Activated CD4-positive, alpha-beta T cell treated with anti-CD3 and anti-CD28 coated beads for 4 hours (primary cell): ENCODE measurements at places on chromosomes 12 and 14.

DNA sequence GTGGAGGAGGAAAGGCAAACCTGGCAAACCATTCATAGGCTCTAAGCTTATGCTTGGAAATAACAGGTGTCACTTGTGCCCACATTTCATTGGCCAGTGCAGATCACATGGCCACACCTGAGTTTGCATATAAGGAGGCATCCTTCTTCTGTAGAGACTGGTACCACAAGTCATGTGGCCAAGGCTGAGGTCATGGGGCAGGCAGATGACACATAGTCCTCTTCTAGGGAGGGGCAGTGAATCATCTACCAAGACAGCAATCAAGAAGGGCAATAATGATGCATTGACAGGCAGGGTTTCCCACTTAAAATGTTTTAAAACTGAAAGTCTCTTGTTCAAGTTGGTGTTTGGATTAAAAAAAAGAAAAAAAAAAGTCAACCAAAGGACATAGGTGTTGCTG lies 77.3 kb downstream of the DAAM1 start:
- DNase-seq: peak; percentile 1

DNA sequence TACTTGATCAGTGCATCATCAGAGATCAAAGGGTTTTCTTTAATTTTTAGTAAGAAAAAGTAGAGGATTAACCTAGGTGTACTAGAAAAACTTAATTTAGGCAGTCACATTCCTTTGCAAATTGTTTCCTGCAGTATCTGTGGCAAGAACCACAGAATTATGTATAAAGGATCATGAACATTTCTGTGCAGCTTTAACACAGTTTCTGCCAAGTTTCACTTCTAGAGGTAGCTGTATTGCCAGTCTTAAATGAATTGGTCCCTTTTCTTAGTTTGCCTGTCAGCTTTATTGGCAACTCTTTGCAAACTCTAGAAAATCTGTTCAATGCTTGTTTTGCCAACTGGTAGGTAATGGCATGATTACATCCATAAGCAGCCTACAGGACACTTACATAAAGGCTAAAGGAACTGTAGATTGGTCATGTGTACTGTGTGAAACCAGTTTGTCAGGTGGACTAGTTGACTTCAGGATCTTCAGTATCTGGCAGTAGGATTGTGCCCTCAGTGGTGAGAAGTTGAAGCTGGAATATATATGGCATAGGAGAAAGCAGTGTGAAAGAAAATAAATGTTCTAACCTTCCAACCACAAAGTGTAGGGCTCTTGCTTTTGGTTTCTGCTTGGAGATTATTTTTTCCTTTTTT lies 75.9 kb downstream of the TTLL5 start:
- no peak for DNase-seq

DNA sequence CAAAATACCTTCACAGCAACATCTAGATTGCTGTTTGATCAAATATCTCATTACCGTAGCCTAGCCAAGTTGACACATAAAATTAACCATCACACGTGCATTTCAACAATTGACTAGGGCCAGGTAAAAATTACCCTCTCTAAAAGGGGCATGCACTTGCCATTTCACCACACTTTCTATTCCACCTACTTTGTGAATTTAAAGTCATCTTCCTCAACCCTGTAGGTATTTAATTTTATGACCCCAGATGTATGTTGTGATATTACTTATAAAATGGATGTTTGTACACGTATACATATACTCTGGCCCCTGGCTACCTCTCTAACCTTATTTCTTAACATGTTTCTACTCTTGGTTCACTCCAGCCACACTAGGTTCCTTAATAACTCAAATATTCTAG lies 160.2 kb downstream of the FOXA1 start:
- DNase-seq: no peak

DNA sequence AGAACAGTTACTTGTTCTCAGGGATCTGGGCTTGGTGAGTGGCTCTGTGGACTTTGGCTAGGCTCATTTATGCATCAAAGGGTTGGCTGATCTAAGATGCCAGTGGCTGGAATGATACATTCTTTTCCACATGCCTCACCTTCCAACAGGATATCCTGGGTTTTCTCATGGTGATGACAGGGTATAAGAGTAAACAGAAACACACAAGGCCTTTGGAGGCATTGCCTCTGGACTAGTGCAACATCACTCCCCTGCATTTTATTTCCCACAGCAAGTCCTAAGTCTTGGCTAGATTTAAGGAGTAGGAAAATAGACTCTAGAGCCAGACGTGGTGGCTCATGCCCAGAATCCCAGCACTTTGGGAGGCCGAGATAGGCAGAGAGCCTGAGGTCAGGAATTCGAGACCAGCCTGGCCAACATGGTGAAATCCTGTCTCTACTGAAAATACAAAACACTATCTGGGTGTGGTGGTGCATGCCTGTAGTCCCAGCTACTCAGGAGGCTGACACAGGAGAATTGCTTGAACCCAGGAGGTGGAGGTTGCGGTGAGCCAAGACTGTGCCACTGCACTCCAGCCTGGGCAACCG lies 47.9 kb downstream of the RPH3A start:
- DNase-seq: no peak

DNA sequence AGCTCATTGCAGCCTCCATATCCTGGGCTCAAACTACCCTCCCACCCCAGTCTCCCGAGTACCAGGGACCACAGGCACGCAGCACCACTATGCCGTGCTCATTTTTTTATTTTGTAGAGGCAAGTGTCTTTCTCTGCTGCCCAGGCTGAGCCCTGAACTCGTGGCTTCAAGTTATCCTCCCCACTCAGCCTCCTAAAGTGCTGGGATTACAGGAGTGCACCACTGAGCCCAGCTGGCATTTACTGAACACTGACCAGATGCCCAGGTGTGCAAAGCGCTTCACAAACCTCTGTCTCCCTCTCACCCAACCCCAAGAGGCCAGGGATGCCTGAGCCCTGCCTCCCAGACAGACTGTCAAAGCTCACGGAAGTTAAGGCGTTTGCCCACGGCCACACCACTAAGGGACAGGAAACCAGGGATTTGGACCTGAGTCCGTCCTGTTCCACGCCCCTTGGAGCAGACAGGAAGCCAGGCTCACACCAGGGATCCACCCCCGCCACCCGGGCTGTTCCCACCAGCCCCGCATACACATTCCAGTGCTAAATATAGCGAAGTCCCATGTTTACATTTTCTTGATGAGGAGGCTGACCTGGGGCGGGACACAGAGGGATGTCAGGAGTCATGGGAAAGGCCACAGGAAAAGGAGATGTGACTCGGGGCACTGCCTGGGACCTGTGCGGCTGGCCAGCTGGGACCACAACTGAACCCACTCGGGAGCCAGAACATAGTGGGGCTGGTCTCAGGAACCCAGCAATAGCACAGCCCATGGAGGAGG lies 51.2 kb downstream of the TESC start:
- DNase-seq: no peak

DNA sequence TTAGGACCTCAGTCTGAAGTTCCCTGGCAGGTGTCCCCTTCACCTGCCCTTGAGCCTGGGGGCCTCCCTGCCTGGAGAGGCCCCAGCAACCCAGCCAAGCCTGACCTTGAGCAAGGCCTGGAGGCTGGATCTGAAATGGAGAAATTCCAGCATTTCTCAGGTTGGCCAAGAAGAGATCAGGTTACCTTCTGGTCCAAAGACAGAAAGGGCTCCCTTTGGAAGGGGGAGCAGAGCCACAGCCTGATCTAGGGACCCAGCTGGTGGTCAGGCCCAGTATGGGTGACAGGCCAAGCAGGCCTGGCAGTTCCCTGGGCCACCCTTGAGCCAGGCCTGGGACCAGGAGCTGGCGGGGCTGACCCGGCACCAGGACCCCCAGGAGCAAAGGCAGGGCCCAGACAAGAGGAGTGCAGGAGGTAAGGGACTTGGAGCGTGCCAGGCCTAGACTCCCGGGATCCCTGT lies 82.8 kb downstream of the TNFAIP2 start:
- DNase-seq: no peak

GRCh38 chr12:10101042-10101579 lies 2.3 kb upstream of the CLEC1A start:
- no peak for DNase-seq

DNA sequence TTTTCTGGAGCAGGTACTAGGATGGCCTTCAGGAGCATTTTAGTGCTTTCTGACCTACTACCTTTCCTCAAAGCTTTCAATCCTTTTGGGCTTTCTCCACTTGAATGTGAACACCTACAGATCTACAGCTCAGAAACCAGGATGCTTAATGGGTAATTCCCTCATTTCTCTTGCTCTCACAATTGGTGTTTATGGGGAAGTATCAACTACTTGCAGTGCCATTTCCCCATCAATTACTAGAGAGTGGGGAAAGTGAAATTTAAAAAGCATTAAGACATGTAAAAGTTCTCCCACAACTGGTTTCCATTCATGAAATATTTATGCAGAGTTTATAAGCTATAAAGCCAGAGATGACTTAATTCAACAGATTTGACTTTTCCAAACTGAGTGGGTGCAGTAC lies 2.1 kb upstream of the YY1 start:
- no peak for DNase-seq

GRCh38 chr14:77111021-77111420 lies 13.0 kb downstream of the CIPC start:
- no peak for DNase-seq

DNA sequence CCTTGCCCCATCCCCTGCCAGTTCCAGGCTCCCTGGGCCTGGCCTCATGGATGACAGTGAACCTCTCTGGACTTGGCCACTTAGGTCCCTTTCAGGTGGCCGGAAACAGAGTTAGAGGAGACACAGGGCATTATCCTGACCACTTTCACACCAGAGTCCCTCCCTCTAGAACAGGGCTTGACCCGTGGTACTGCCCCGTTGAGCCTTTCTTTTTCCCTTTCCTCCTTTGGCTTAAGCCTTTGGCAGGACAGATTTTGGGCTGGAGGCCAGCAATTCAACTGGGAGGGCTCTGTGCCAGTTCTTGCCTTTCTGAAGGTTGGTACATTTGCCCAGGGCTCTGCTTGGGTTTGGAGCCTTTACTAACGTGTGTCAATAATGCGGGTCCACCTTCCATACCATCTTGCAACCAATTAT lies 22.8 kb downstream of the TPCN1 start:
- DNase-seq: no peak

DNA sequence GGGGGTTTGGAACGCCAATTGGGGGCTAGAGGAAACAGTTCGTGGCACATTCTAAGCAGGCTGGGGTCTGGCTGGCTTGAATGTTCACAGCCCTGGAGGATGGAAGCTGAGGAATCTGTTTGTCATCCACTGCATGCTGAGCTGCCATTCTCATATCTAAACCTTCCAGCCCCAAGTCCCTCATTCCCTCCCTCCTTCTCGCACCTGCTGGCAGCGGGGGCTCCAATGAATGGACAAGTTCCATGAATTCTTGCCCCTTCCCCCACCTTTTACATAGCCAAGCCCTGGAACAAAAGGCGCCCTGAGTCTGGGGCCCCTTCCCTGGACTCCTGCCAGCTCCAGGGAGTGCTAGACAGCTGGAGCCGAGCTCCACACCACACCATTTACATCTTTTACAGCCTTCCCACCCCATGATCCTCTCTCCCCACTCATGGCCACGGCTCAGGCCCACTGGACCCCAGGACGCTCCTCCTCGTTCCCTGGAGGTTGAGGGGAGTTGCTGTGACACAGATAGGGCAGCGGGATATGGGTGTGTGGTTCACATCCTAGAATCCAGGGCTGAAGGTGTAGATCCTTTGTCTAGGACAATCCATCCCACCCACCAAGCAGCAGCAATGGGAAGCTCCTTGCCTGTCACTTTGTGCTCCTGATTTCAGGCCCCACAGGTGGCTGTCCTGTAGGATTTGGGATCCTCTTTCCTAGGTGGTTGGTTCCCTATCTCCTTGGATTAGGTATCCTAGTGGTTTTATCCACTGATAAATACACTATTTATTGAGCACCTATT lies 21.7 kb upstream of the VRTN start:
- no peak for DNase-seq

DNA sequence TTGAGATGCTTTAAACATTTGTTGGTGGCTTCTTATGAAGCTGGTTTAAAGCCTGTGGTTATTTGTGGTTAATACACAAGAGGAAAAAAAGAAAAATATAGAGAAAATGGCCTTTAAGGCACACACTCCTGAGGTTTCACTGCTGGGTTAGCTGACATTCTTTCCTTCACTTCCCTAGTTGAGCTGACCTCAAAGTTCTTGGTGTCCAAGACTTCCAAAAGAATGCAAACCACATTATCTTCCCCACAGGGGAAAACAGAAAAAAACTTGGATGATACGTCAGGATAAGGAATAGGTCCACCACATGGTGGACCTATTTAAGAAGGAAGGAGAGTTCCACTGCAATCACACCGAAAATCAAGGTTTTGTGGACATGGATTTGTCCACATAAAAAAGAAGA lies 94.3 kb downstream of the SLC25A21 start:
- DNase-seq: no peak

- DNase-seq: no peak
Observed at GRCh38 chr12:42262271-42262670, 24.2 kb upstream of the YAF2 start.

GRCh38 chr14:26528415-26529182 lies 69.2 kb downstream of the NOVA1 start:
- DNase-seq: no peak

- DNase-seq: no peak
Observed at GRCh38 chr12:50614167-50614759, 109.5 kb downstream of the DIP2B start.

DNA sequence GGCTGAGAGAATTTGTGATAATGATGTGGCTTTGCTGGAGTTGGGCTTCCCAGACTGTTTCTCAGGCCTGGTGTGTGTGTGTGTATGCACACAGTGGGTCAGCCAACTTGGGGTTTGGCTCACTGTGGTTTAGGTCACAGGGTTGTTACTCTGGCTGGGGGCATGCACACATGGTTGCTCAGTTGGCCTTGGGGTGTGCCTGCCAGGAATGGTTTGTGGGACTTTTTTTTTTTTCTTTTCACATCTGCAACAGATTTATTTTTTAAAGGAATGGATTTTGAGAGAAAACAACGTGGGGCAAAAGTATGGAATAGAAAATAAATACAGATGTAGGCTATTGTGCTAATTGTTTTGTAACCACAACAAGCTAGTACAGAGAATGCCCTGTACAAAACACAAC lies 25.0 kb upstream of the GTF2A1 start:
- no peak for DNase-seq

GRCh38 chr14:37597914-37598746 lies 2.7 kb downstream of the TTC6 start:
- no peak for DNase-seq

GRCh38 chr12:104280111-104280510 lies 23.4 kb upstream of the EID3 start:
- DNase-seq: no peak

- DNase-seq: no peak
Observed at GRCh38 chr12:86293682-86294240, 37.6 kb upstream of the MGAT4C start.

GRCh38 chr14:65170318-65170717 lies 68.0 kb upstream of the MAX start:
- no peak for DNase-seq

DNA sequence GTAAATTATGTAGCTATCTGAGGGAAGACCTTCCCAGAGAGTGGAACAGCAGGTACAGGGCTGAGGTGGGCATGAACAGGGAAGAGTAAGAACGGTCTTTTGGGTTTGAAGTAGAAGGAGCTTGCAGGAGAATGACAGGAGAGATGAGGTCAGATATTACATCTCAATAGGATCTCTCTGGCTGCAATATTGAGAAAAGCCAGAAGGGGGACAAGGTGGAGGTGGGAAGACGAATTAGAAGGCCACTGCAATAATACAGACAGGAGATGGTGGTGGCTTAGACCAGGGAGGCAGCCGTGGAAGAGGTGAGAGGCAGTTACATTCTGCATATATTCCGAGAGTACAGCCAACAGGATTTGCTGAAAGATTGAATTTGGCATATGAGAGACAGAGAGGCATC lies 310.2 kb downstream of the APAF1 start:
- no peak for DNase-seq
